ENCODE measurements at places on chromosomes 5 and 9.

GRCh38 chr9:86557063-86557766 is 203.0 kb upstream of the TUT7 start:
- no peak for DNase-seq

GRCh38 chr5:169072233-169072632 is 228.7 kb downstream of the SLIT3 start:
- no peak for DNase-seq

GRCh38 chr5:73272351-73272750 is 99.4 kb downstream of the TMEM174 start:
- no peak for DNase-seq

- DNase-seq: no peak
Observed at GRCh38 chr9:97531888-97532376, 30.5 kb downstream of the TMOD1 start.

DNA sequence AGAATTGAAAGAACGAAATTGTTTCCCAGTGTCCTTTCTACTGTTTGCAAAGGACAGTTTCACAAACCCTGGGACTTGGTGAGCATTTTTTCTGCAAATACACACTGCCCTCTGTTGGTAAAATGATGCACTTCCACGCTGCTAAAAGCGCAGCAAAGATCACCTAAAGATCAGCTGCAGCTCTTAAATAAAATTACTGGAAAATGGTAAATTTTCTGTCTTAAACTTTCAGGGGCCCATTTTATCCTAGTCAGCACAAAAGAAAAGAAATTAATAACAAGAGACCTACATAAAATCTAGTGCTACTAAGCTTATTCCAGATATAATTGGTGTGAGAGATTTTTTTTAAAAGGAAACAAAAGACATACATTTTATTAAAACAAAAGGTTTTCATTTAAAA is 566.0 kb downstream of the CAAP1 start:
- no peak for DNase-seq

DNA sequence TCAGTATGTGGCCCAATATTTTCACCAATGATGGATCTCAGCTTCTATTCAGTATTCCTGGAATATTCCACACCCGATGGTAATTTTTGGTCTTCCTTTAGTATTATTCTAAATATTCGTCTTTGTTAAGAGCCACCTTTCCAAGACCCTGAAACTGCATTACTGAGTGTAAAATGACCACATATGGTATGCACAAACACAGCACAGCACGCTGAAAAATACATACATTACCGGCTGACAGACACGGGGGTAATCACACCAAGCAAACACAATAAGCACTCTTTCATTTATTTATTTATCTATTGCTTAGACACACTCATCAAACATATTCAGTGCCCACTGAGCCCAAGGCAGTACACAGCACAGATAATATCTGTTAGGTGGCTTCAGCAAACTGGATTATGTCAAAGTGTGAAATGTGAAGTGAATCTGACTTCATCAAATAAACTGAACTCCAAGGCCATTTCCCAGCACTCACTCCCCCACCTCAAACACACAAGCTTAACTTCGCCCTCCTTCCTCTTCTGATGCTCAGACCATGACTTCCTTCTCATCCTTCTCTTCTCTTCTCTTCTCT is 1637.8 kb upstream of the C9orf72 start:
- no peak for DNase-seq

- no peak for DNase-seq
Observed at GRCh38 chr9:116895961-116896360, 208.9 kb downstream of the TRIM32 start.

DNA sequence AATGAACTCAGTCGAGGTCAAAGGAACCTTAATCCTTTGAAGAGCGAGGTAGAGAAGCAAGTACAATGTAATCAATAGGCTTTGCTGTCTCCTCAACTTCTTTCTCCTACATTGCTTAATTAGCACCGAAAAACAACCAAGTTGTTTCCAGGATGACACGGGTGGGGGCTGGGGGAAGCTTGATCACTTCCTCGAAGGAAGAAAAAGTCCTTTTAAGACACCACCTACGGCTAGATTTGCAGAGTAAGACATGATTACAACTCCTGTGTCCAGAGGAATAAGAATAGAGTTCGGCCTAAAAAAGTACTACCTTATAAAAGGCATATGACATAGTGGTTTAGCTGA is 811 bp upstream of the ARRDC3 start:
- DNase-seq: no peak

DNA sequence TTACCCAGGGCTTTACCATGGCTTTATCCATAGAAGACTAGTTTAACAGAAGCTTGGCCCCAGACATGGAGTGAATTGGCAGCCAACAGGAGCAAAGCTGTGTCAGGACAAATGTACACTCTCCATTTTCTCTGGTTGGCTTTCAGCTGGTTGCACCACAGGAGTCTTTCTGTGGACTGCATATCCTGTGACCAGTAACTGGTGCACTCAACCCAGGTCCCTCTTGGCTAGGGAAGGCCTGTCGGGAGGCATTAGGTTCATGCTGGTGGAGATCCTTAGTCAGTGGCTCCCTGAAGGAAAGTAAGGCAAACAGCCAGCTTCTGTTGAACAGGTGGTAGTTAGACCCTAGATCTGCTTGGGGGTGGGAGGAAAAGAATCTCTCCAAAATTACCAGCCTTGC is 146.9 kb upstream of the TLX3 start:
- DNase-seq: no peak

Measured in activated T-cell treated with anti-CD3 and anti-CD28 coated beads, Interleukin-2, amount 50 U/mL, for 4 hours (primary cell).